NCI-H1417 treated with DMSO at 0.1 percent for 48 hours (cell line): ENCODE measurements at places on chromosomes 13 and 19.

GRCh38 chr13:77383097-77383496 is 56.2 kb upstream of the MYCBP2 start:
- no peak for DNase-seq

DNA sequence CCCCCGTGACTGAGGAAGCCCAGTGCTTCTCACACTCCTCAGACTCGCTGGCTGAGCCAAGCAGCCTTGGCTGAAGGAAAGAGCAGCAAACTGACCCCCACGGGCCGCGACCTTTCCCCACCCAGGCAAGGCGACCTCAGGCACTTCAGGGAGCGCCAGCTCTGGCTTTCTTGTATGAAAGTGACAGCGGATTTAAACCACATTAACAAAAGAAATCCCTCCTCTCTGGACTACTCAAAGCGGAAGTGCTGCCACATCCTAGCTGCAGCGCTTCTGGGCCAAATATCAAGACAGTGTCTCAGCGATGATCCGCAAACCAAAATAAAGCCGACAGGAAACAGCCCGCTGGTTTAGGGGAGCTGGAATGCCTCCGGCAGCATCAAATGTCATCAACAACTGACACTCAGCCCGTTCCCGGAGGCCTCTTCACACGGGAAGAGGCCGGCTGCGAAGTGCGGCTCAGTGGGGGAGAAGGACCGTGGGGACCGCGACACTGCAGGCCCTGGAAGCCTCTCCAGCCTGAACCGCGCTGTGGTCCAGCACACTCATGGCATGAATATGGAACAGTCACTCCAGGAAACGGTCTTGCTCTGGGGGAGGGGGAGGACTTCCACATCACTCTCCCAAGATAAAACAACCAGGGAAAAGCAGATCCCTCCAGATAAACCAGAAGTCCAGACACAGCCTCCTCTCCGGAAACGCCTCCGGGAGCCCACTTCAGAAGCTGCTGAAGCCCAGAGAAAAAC is 1.4 kb downstream of the RASA3 start:
- DNase-seq: no peak

DNA sequence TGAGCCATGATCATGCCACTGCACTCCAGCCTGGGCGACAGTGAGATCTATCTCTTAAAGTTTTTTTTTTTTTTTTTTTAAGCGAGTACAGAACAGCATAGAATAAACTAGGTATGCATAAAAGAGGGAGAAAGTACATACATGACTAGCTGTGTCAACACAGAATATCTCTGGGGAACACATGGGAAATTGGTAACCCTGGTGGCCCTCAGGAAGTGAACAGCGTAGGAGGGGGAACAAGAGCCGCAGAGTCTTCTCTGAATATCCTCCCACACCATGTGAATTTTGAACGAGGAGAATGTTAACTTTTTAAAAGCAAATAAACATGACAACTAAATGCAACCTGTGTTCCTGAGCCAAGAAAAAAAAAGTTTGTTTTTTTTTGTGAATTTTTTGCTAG is 15.2 kb downstream of the PHLDB3 start:
- no peak for DNase-seq

DNA sequence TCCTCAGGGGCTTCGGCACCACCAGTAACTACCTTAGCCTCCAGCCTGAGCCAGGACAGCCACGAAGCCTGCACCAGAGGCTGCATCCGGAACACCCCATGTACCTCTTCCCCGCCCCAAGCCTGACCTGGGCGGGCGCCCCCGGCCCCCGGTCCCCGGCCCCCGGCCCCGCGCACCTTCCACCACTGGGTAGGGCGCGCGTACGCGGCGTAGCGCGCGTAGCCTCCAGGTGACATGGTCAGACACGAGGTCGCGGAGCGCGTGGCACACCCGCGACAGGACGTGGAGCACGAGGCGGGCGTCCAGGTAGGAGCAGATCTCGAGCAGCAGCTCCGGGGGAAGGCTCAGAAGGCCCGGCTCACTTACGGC is 450 bp downstream of the FBXW9 start:
- DNase-seq: no peak

DNA sequence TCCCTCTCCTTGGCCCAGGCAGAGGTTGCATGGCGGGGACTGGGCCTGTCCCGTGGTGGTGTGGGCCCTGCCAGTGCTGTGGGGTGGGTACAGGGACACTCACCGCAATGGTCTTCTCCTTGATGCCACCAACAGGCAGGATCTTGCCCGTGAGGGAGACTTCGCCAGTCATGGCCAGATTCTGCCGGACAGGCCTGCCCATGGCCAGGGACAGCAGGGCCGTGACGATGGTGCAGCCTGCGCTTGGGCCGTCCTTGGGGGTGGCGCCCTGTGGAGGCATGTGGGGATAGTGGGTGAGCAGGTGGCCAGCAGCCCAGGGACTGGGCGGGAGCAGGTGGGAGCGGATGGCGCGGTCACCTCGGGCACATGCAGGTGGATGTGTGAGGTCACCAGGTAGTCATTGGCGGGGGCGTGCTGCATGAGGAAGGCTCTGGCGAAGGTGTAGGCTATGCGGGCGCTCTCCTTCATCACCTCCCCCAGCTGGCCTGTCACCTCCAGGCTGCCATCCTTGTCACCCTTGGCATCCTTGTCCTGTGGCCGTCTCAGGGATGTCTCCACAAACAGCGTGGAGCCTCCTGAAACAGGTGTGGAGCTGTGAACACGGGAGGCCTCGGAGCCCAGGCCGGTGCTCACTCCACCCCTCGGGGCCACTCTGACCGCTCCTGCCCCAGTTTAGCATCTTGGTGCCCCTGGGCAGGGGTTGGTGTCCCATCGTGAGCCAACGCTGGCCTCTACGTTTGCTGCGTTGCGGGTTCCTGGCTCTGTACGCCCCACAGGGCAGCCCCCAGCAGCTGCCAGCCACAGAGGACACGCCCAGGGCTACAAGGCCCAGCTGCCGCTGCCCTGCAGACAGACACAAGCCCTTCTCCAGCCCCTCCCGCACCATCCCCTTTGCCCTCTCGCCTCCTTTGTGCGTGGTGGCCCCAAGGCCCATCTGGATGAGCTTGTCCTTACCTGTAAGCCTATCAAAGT is 3.4 kb downstream of the RPL36 start:
- DNase-seq: no peak

GRCh38 chr19:55165952-55166529 is 372 bp downstream of the DNAAF3 start:
- DNase-seq: peak; percentile 39

- DNase-seq: no peak
Measured at GRCh38 chr13:53054569-53054968, 26.0 kb downstream of the OLFM4 start.

- DNase-seq: no peak
Measured at GRCh38 chr19:1744822-1745563, 8.3 kb upstream of the ONECUT3 start.

DNA sequence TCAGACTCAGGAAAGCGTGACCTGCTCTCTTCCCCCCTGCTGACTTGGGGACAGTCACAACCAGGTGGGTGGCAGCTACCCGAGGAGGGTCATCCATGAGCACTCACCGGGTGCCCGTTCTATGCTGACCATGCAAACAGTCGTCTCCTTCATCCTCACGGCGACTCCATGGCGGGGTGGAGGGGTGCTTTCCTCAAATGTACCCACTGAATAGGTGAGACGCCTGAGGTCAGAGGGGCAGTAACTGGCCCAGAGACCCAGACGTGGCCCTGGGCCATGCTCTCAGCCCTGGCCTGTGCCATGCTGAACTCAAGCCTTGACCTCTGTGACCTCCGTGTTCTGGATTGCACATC is 59.2 kb upstream of the TPM4 start:
- no peak for DNase-seq

DNA sequence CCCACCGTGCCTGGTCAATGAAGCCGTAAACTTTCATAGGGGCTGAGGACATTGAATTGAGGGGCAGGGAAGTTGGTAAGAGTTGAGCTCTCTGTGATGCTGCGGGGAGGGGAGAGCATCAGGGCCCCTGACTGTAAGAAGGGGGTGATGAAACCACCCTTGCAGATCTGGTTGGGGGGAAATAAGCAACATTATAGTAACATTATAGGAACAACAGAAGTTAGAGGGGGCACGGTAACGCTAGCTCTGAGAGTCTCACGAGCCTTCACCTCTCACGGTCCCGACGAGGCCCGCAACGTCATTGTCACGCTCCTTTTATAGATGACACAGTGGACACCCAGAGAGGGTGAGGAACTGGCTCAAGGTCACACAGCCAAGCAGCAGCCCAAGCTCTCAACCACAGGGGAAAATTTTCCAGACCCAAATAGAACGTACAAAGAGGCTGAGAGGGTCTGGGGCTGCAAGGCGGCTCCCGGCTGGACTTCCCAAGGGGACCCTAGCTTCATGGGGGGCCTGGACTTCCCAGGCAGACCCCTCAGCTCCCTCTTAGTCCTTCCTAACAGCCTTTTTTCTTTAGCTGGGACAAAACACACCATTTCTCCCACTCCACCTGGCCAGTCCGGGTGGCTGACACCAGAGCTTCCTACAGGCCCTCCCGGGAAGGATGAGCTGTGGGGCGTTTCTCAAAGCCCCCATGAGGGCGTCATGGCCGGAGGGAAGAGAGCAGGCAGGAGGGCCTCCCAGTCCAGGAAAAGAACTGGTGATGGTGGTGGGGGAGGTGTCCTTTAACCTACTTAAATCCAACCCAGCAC is 4.1 kb downstream of the TLE5 start:
- DNase-seq: no peak

GRCh38 chr13:33560726-33561125 is 257.2 kb upstream of the RFC3 start:
- no peak for DNase-seq

- no peak for DNase-seq
Measured at GRCh38 chr13:27170516-27171243, 931 bp downstream of the USP12 start.

DNA sequence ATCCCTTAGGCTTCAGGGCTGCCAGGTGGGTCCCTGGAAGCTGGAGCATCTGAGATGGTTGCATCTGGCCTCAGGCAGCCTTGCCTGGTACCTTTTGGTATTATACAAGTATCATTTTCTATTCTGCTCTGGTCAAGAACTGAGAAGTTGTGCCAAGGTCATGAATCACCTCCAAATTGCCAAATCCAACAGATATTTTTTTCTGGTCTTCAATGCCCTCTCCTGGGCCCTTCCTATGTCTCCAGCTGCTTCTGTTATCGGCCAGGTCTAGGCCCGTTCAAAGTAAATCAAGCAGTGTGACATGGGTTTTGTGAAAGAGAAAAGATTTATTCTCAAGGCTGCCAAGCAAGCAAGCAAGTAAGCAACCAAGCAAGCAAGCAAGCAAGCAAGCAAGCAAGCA is 271.1 kb upstream of the MAB21L1 start:
- DNase-seq: no peak

- DNase-seq: no peak
Measured at GRCh38 chr13:35179494-35179893, 237.4 kb downstream of the NBEA start.

DNA sequence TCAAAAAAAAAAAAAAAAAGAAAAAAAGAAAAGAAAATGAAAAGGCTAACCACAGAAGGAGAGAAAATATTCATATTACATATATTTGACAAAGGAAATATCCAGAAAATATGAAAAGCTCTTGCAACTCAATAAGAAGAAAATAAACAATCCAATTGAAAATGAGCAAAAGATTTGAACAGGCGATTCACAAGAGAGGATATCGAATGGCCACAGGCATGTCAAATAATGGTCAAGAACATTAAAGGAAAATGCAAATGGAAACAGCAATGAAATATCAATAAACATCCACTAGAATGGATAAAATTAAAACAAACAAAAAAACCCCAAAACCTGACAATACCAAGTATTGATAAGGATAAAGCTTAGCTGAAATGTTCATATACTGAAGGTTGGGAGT is 8.1 kb downstream of the LGALS7 start:
- DNase-seq: no peak

DNA sequence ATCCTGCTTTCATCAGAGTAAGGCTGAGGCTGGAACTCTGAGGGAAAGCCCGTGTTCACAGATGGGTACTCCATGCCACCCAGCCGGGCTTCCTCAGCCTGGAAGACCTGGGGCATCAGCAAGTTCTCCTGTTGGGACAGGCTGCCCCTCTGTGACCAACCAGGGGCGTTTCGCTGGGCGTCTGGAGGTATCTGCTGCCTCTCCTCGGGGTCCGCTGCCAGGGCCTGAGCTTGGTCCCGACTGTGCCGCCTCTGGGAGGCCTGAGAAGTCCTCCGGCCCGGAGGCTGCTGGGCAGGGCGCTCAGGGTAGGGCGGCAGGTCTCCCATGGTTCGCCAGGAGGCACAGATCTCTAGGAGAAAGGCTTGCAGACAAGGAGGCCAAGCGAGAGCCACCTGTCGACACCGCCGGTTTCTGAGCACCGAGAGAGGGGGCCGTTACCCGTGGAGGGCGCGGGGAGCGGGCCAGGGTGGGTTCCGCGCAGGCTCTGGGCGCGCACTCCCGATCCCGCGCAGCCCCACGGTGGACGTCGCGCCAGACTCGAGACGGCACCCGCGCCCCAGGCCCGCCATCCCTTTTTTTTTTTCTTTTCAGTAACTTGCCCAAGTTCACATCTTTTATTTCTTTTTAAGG is at the start of gene RSPH6A:
Gene RSPH6A, minus strand, starts transcription at position 458 of the 630 bp plus-strand sequence. Its CDS starts 132 bp downstream, at position 326.
- no peak for DNase-seq

GRCh38 chr19:36182612-36183244 is 30.5 kb upstream of the COX7A1 start:
- no peak for DNase-seq

DNA sequence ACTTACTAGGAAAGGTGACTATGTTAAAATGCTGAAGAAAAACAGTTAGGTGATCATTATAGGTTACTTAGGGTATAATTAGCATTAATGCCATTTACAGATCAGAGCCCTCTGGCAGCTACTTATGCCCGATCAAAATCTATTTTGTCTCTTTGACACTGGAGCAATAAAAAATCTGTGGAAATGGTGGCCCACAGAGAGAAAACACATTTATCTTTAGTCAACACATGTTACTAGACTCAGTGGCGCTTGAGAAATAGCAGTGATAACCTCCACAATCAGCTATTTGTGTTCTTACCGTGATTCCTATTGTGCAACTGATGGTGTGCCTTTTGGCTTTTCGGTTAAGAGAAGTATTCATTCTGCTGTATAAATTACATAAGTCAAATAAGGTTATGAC is 1519.6 kb downstream of the PCDH9 start:
- DNase-seq: peak; percentile 83
